Coronary artery (tissue), 2 donors: ENCODE measurements at places on chromosomes 4 and X.

- DNase-seq = no peak
Observed at GRCh38 chr4:66556651-66557278, 886.5 kb upstream of the EPHA5 start.

DNA sequence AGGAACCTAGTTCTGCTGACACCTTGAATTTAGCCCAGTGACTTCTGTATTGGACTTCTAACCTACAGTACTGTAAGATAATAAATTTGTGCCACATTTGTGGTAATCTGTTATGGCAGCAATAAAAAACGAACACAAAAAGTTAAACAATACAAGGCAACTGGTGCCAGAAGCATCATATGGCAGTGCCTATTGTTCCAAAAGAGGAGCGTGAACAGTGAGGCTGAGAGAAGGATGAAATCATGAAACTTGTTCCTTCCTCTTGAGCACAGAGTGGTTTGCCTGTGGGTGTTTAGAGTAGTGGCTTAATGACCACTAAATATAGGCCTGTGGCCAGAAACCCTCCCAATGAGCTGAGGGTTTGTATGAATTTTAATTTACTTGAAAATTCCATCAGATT, 69.7 kb upstream of the PGRMC2 start:
- no peak for DNase-seq

DNA sequence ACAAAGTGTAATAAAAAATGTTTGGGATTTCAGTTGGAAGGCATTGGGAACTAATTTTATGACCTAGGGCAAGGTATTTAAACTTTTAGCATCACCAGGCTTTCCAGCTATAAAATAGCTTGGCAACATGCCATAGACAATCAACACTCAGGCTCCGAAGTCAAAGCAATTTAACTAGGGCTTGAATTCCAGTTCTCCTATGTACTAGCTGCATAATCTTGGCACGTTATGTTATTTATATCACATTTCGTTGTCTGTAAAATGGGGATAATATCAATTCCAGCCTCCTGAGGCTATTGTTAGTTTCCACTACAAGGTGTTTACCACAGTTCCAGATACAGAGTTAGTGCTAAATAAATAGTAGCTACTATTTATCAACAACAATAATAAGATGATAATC, 78.8 kb downstream of the DMD start:
- DNase-seq = no peak

DNA sequence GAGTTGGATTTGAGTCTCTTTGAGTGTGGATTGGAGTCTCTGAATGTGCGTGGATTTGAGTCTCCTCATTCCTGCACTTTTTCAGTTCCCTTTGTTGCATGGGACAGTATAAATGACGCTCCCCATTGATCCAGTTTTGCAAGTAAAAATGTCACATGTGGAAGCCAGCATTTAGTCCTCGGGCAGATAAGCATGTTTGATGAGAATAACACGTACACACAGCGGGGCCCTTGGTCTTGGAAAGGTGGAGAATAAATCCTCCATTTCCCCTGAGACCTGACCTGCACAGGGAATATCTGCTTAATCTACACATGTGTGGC, 8.1 kb downstream of the P2RY8 start:
- DNase-seq = no peak
